ENCODE measurements at places on chromosomes 4 and X.

- no peak for DNase-seq
Observed at GRCh38 chrX:3029129-3029528, 12.1 kb upstream of the ARSF start.

DNA sequence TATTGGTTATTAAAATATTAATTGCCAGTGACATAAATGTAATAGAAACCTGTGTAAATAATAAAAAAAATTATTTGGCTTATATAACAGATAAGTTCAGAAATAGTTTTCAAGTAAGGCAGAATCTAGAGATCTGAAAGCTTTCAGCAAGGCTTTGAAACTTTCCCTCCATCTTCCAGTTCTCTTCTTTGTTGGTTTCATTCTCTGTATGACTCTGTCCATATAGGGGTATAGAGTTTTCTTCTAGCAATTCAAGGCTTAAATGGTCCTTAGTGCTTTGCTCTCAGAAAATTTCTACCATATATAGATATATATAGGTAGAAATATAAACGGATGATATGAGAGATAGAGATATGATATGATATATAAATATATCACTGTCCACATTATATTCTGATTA, 160.5 kb upstream of the GABRA2 start:
- DNase-seq, result no peak

DNA sequence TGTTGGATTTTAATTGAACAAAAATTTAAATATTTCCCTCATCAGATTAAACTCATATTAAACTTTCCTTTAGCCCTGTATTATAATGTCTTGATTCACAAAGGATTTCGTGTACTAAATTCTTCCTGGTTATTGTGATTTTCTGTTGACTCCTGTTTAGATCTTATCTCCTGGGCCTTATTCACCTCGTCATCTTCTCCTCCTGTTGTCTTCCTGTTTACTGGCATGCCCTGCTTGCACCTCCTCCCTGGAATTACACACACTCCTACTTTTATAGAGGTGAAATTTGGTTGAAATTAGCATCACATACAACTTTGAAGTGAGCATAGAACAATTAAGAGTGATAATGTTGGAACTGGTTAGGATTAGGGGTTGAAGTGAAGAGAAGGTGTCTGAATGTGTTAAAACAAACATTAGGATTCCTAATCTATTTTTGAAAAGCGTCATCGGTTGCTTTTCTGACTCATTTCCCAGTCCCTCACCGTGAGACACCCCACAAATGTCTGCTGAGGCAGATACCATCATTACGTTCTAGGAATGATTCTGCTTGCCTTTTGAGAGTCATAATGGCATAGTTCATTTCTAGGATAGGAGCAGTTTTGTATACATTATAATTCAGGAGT, 32.5 kb downstream of the TLL1 start:
- DNase-seq, result no peak

DNA sequence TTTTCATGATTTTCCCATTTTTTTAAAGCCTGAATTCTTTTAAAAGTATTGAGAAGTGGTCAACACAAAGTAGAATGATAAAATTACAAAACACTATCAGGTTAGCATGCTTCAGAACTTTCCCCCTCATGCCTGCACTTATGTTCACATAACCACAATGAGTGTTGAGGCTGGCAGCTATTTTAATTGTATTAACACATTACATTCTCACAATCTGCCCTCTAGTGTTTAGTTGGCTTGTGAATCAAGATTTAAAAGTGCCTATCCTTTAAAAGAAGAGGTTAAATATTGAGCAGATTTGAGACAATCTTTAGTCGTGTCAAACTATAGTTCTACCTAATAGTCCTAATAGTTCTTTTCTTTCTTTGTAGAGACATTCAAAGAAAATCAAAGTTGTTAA, 93.6 kb upstream of the NAP1L5 start:
- no peak for DNase-seq

DNA sequence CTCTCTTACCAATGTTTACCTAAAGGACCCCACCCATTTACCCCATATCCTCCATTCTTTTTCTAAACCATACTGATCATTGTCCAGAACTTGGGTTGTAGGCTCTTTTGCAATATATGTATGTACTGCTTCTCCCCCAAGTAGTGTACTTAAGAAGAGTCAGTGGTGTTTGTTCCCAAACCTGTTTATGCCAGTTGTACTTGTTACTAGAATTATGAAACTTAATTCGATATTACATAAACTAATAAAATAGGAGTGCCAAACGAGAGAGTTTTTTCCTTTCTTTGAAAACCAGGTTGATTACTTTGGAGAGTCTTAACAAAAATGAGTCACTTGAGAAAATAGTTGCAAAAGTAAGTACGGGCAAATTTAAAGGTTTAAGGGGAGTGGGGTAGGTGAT, 96.3 kb downstream of the GEMIN8 start:
- DNase-seq, result no peak

DNA sequence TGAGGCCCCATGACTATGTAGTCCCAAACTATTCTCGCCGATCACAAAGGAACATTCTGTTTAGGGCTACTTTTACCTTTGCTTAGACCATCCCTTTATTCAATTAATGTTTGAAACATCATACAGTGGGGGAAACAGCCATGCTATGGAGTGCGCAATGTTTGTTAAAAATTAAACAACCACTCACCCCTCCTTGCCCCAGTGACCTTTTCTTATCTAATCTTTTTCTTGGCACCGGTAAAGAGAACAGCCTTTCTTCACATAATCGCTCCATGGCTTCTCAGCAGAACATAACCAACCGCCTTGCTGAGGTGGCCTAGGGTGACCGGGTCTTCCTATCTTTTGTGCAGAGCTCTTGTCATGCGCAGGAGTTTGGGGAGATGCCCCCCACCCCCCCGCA, 152.6 kb downstream of the VCX3A start:
- DNase-seq, result no peak

DNA sequence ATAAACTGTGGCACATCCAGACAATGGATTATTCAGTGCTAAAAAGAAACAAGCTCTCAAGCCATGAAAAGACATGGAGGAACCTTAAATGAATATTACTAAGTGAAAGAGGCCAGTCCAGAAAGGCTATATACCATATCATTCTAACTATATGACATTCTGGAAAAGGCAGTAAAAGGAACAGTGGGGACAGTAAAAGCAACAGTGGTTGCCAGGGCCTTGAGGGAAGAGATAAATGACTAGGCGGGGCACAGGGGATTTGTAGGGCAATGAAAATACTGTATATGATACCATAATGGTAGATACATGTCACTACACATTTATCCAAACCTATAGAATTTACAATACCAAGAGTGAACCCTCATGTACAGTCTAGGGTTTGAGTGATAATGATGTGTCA, 115.3 kb downstream of the ATP8A1 start:
- no peak for DNase-seq

GRCh38 chr4:122749704-122750454, 17.4 kb downstream of the BBS12 start:
- no peak for DNase-seq

- no peak for DNase-seq
Observed at GRCh38 chr4:181350615-181351415, 892.4 kb upstream of the TENM3 start.

DNA sequence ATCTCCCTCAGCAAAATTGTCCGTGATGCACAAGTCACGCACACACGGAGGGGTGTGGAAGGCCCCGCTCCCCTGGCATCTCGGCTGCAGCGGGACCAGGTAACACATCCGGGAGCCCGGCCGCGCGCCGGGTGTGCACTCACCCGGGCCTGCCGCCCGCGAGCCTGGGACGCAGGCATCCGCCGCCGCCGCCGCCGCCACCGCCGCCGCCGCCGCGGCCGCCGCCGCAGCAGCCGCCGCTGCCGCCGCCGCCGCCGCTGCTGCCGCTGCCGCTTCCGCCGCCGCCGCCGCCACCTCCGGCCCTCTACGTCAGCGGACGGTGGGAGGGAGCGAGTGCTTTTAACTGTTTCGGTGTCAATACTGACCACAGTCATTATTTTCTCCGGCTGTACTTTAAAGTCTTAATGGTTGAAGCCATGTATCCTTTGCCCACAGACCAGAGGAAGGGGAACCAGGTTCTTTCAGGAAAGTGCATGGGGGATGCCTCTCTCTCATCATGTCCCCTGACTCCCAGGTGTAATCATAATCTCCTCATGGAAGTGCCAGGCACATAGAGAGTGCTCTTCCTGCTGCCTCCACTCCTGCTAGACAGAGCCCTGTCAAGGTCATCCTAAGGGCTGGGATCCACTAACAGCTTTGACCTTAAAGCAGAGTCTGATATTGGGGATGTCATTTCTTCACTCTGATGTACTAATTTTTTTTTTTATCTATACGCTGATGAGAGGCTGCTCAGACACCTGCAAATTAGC, 38.0 kb downstream of the MAGEE2 start:
- DNase-seq, result no peak

- no peak for DNase-seq
Observed at GRCh38 chr4:77788990-77789389, 30.2 kb downstream of the CNOT6L start.

- DNase-seq, result no peak
Observed at GRCh38 chr4:188432328-188432727, 293.1 kb downstream of the TRIML1 start.

Data from activated CD8-positive, alpha-beta memory T cell treated with anti-CD3 and anti-CD28 coated beads for 1 hour (primary cell).